ENCODE measurements at places on chromosomes 1 and 21.

- DNase-seq = no peak
Measured at GRCh38 chr1:2602866-2603520, 16.4 kb downstream of the PRXL2B start.

DNA sequence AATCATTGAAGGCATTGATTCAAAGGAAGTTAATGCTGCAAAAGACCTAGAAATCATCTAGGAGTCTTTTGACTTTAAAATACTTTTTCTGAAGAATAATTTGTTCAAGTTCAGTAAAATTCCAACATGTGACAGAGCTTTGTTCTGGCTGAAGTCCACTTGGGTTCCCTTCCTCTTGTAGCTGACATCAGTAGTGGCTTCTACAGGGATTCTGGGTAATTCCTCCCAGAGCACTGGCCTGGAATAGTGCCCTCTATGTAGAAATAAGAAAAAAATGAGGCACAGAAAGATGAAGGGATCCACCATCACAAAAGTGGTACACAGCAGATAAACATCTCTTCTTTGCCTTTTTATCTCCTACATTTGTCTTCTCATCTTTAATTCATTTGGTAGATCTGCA lies 548.1 kb downstream of the LTN1 start:
- no peak for DNase-seq

DNA sequence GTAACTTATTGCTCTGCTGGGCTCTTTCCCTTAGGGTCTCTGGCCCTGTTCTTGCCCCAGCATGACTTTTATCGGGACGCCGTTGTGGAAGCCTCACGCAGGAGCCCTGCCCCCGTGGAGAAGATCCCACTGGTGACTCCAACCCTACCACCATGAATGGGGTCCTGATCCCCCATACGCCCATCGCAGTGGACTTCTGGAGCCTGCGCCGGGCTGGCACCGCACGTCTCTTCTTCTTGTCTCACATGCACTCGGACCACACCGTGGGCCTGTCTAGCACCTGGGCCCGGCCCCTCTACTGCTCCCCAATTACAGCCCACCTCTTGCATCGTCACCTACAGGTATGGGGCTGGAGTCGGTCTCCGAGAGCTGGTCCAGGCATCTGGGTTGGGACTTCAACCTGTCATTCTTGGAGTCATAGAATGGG lies 322 bp downstream of the DCLRE1B start:
- DNase-seq = no peak

- no peak for DNase-seq
Measured at GRCh38 chr1:110736900-110737605, 62.3 kb upstream of the KCNA3 start.

- no peak for DNase-seq
Measured at GRCh38 chr1:46168477-46168876, 6.4 kb upstream of the TSPAN1 start.

GRCh38 chr1:221839782-221840395 lies 98.0 kb upstream of the DUSP10 start:
- DNase-seq = peak; percentile 49

DNA sequence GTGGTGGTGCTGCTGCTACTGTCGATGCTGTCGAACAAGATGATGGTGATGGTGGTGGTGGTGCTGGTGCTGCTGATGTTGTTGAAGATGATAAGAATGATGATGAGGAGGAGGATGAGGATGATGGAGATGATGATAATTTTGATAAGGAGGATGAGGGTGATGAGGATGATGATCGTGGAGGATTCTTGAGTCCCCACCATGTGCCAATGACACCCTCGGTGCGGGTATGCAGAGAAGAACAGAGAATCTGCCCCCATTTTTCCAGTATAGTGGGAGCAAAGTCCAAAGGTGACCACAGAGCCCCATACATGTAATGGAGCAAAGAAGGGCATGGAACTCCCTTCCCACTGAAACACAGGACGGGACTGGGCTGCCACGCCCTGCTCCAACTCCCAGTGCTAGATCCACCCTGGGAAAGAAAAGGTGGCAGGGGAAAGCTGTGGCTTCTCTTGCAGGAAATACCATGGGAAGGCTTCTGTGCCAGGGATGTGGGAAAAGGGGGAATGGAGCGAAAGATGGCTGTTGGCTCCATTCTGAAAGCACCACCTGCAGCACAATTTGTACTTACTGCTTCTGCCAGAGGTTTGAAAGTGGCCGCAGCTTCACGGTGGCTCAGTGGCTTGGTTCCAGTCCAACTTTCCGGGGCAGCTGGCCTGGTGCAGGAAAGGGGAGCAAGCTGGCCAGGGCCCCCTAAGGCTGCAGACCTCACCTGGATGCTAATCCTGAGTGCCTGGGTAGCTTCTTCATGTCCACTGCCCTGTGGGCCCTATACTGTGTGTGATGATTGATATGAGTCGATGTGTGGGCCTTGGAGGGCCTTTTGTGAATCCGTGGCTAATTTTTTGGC lies 387.2 kb upstream of the VAMP3 start:
- DNase-seq = no peak

DNA sequence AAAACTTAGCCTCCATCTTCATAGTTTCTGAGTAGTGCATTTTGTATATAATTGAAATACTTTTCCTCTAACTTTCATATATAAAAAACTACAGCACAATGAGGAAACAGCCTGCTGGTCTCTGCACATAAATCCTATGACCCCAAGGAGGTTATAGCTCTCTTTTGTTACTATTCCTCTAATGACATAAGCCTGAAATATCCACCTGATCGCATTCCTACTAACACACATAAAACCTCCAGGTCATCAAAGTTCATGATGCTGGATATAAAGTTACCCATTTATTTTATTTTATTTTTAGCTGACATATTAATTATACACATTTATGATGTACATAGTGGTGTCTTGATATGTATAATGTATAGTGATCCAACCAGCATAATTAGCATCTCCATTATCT lies 1042.0 kb upstream of the B3GALT2 start:
- no peak for DNase-seq

DNA sequence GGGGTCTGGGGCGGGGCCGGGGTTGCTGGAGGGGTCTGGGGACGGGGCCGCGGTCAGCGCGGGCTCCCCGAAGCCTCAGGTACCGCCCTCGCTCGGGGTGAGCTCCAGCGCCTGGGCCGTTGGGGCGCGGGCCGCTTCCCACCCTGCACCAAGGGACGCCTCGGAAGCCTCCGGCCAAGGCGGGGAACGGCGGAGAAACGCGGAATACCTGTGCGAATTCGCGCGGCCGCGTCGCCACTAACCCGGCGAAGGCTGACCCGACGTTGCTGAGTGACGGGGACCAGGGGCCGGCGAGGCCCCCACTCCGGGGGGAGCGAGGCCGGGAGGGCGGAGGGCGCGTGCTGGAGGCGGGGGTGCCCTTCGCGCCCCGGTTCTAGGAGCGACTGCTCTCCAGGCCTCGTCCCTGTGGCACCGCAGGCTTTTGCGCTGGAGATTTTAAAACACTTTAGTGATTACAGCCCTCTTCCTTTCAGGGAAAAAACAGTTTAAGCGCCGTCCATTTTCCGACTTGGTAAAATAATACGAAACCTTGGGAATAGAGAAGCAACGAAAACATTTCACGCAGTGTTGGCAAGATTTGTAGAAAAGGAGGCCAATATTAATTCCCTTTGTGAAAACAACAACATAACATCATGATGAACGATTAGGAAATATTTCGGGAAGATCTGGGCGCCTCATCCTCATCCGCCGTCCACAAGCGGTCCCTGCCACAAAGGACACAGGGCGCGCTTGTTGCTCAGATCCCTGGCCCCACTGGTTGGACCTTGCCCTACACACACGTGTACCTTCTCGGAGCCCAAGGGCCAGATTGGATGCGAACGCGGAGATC lies 971 bp upstream of the GNG4 start:
- DNase-seq = no peak

DNA sequence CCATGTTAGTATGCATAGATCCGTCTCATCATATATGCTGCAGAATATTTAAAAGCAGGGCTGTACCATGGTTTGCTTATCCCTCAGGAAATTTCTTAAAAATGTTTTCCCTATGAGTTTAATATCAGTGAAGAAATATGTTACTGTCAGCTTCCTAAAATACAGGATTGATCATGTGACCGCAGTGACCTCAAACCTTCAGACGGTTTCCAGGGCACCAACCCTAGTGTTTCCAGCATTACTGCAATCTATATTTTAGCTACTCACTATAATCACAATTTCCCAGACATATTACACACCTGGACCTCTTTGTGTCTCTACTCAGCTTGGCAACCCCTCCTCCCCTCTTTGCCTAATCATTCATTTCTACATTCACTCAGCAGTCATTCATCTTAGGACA lies 7.7 kb upstream of the SDHB start:
- DNase-seq = no peak

GRCh38 chr1:3003941-3004270 lies 17.4 kb upstream of the ACTRT2 start:
- DNase-seq = no peak

DNA sequence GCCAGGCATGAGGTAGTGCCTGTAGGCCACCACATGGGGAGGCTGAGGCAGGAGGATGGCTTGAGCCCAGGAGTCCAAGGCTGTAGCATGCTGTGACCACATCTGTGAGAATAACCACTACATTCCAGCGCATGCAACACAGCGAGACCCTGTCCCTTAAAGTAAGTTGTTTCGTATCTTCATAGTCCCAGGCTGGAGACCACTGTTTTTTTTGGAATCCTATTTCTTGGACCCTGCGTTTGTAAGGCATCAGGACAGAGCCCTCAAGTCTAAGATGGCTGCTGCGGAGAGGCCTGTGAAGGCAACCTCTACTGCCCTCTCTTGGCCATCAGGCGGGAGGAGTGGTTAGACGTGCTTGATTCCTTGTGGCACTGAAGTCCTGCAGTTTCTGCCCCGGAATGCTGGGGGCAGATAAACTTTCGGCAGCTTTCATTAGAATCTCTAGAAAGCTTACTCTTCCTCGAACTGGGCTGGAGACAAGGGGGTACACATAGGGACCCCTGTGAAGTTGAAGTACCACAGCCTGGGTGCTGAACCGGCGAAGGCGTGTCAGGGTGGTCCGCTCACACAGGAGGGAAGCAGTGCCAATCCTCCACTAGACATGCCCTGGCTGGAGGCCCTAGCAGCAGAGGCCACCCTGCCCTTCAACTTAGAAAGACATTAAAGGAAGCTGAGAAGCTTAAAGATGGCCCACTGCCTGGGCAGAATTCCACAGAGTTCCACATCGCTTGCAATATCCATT lies 36.6 kb downstream of the RABIF start:
- no peak for DNase-seq

GRCh38 chr1:100364697-100365096 lies 12.4 kb downstream of the CDC14A start:
- DNase-seq = no peak

- no peak for DNase-seq
Measured at GRCh38 chr1:233500106-233500505, 113.8 kb upstream of the KCNK1 start.

GRCh38 chr1:19029191-19030085 lies 73.0 kb upstream of the IFFO2 start:
- DNase-seq = no peak

- DNase-seq = no peak
Measured at GRCh38 chr1:4978660-4979390, 324.4 kb downstream of the AJAP1 start.

DNA sequence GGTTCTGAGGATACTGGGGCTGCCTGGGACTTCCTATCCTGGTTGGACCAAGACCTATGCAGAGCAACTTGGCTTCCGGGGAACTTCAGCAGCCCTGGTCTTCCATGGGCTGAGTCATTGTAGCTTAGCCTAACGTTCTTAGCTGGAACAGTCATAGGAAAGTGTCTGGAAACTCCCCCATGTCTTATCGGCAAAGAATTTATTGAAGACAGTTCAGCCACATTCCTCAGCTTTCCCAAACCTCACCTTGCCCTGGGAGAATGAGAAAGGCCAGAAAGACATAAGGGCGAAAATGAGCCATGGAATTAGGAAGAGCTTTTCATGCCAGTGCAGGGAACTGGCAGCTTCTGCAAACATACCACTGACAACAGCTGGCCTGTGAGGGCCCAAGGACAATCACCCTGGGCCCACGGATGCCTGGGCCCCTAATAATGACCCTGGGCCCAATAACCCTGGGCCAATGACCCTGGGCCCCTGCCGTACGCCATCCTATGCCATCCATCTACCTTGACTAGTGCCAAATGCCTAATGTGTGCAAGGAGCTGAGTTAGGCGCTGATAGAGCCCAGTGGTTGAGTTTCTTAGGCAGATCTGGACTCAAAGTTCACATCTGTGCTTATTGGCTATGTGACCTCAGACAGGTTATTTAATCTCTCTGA lies 114.4 kb upstream of the GADD45A start:
- DNase-seq = no peak

DNA sequence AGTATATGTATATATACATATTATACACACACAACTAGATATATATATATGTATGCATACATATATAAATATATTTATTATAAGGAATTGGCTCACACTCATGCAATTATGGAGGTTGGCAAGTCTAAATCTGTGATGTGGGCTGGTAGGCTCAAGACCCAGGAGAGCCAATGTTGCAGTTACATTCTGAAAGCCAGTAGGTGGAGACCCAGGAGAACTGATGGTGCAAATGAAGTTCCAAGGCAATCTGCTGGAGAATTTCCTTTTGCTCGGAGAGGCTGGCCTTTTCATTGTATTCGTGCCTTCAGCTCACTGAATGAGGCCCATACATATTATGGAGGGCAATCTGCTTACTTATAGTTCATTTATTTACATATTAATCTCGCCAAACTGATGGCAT lies 9.4 kb downstream of the IVL start:
- DNase-seq = no peak

DNA sequence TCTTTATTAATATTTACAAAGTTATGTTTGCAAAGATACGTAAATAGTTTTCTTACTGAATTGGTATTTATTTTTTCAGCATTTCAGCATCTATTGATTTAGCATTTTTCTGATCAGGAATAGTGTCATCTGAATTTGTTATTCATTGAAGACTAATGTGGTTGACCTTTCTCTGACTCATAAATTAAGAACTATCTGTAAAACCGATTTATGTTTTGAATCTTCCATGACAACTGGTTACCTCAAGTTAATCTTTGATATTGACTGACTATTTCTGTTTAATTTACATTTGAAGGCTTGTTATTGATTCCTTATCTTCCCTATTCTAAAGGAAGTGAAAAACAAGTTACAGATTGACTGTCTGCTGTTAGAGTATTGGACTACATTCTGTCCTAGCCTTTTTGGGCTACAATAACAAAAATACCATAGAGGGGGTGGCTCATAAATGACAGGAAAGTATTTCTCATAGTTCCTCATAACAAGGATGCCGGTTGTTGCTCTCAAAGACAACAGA lies 1131.4 kb downstream of the PLA2G4A start:
- no peak for DNase-seq

DNA sequence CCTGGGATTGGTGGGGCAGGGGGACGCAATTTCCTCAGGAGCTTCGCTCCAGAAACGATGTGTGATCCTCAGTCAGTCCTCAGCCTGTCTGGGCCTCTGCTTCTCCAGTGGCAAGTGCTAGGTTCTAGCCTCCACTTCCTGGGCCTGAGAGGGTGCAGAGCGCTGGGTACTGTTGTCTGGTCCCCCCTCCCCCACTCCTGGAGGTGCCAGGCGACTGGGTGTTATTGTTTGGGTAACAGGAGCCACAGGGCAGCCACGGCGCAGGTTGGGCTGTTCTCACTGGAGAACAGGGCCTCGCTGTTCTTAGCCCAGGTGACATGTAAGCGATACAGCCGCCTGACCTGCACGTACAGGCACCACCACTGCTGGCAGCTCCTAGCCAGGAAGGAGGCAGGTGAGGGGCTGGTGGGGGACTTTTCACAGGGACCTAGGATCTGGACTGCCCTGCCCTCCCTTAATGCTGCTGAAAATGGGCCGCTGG lies 2.1 kb downstream of the RPS6KA1 start:
- no peak for DNase-seq
